ENCODE measurements at places on chromosomes 5 and 9.

GRCh38 chr5:116502138-116502537, 72.5 kb downstream of the SEMA6A start:
- DNase-seq = no peak

DNA sequence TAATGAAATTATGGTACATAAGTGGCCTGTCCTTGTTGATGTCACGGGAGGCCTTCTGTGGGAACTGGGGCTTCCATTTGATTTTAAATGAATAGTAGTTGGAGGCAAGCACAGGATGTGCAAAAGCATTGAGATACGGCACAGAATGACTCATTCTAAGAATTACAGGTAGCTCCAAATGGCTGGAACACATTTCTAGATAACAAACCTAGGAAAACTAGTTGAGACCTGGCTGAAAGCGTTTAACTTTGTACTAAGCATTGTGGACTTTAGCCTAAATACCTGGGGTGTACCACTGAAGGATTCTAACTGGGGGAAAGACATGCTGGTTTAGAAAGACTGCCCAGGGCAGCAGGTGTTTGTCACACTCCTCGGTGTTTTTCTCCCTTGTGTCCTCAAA, 9.4 kb downstream of the SKP2 start:
- DNase-seq = peak; percentile 15

GRCh38 chr5:125214080-125214479, 467.6 kb upstream of the ZNF608 start:
- DNase-seq = no peak

DNA sequence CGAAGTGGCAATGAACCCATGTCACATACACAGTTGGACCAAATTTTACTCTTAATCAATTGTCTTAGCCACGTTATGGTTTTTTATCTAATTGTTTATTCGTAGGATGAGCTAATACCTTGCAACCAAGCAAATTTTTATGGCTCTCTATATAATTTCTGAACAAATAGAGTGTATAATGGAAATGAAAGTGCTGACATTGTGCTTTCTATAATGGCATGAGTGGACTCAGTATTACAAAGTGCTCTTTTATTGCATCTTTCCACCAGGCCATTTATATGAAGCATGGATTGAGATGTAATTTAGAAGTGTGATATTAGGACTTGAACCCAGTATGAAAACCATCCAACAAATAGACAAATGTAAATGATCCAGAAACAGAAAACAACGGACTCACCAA, 1096.0 kb downstream of the DTWD2 start:
- no peak for DNase-seq

DNA sequence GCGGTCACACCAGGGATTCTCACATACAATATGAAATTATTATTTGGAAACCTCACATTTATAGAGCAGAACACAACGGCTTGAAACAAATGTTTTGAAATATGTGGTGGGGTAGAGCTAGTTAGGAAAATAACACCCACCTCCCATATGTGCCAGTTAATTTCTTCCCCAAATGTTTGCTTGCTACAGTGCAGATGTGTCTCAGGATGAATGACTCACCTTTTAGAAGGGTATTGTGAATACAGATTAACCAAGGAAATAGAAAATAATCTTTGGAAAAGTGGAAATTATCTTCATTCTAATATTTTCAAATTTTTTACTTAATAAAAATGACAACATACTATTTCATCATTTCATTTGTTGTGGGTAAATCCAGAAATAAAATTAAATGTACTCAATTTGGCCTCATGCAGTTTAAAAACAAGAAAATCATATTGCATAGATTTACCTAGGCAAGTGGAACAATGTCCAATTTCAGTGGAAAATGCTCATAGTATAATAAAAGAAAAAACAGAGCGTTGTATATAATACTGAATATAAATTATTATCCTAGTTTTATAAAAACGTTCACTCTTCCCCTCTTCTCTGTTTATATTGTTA, 39.3 kb upstream of the RICTOR start:
- DNase-seq = no peak

- no peak for DNase-seq
Measured at GRCh38 chr9:133139246-133140173, 18.5 kb upstream of the RALGDS start.

DNA sequence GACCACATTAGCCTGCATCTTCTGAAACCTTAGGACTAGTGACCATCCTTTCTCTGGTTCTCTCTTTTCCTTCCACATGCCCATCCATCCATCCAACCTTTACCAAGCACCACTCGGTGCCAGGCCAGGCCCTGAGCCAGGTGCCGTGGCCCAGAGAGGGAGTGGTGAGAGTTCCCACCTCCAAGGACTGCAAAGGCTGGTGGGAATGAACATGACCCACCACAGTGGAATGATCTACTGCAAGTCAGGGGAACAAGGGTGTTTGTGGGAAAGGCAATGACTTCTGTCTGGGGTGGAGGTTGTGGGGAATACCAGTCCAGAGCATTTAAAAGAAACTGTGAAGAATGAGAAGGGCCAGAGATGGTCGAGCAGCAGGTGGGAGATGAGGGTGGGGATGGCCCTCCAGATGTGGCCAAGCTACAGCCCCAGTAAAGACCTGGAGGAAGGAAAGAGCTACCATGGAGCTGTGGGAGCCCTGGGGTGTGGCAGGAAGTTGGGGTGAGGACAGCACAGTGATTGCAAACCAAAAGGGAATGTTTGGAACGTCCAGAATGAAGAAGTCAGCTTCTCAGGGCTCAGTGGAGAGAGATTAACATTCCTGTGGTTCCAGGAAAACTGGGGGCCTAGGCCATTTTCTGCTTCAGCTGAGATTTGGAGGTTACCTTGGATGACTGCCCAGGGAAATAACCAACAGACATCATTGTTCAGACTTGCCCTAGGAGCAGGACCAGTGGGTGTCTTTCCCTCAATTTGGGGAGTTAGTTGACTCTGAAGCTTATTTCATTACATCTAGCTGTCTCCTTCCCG, 30.7 kb upstream of the CORO2A start:
- no peak for DNase-seq

- peak; percentile 90 for DNase-seq
Measured at GRCh38 chr5:65721720-65722574, at the start of the genes NLN and SGTB. TSS of gene NLN (plus strand) at chr5:65722205. CDS start at chr5:65722374, 169 bp downstream. TSS of gene SGTB (minus strand) at chr5:65722109. CDS start at chr5:65720807, 1,302 bp downstream.

GRCh38 chr5:176639981-176640380, 7.3 kb upstream of the TSPAN17 start:
- no peak for DNase-seq

DNA sequence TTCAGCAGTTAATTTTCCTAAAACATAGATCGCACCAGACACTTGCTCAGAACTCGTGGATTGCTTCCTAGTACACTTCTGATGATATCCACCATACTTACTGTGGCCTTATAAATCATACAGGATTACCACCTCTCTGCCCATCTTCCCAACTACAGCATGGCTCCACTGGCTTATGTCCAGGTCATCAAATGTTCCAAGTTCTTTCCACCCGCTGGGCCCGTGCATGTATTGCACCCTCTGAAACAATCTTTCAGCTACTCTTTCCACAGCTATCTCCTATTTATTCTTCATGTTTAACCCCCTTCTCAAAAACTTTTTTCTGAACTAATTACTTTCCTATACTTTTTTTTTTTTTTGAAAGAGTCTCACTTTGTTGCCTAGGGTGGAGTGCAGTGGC, 18.5 kb downstream of the FBXW2 start:
- no peak for DNase-seq

DNA sequence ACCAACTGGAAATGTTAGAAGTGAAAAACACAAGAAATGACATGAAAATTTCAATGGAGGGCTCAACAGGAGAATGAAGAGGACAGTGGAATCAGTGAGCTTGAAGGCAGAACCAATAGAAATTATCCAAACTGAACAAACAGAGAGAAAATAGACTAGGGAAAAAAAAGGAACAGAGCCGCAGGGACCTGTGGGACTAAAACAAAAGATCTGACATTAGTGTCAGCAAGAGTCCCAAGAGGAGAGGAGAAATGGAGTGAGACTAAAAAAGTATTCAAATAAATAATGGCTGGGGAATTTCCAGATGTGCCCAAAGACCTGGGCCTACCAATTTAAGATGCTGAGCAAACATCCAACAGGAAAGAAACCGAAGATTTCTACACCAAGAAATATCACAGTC, 175.0 kb upstream of the PHYKPL start:
- DNase-seq = no peak

DNA sequence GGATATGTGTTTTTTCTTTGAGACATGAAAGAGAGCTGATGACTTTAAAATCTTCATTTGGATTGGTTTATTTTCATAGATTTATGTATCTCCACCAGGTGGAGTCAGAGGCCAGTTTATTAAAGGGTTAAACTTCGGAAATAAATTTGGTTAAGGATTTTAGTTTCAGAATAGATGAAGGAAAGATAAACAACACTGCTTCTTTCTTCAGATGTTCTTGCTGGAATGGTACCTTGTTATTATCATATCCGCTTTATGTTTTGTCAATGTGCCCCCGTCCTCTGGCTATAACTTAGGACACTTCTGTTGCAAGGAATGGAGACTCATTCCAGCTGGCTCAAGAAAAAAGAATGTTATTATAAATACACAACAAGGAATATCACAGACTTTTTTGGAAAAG, 81.2 kb downstream of the ALDH1A1 start:
- DNase-seq = peak; percentile 7

GRCh38 chr5:65774346-65774745, 52.3 kb downstream of the NLN start:
- peak; percentile 56 for DNase-seq

DNA sequence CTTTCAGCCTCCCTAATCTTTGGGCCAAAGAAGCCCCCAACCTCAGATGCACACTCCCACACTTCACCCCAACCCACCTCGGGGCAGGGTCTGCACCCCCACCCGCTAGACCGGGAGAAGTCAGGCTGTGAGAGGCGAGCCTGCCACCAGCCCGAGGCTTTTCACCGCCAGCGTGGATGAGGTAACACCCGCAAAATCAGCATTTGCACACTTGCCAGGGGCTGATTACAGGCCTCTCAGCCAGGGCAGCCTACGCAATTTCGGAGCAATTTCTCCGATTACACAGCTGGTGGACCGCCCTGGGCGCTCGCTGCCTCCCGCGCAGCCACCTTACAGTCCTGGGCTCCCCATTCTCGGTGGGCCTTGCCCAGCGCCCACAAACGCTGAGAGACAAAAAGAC, 68.5 kb downstream of the FOXD1 start:
- no peak for DNase-seq

- DNase-seq = no peak
Measured at GRCh38 chr5:135602882-135603721, 24.3 kb upstream of the CXCL14 start.

GRCh38 chr5:137399911-137400310, 99.2 kb downstream of the SPOCK1 start:
- no peak for DNase-seq

DNA sequence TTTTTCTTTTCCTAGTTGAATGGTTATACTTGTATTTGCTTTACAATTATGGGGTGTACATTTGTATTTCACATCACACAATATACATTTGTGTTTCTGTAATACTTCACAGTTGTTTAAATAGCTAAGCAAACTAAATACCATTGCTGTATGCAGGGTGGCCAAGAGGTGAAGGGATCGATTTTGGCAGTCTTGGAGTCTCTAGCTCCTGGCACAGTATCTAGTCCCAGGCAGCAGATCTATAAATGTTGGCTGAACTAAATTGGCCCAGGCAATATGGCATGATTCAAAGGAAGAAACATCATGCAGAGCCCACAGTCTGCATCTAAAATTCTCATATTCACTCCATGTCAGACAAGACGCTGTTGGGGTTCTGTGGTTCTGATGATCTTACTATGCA, 110.1 kb upstream of the GPBP1 start:
- no peak for DNase-seq

DNA sequence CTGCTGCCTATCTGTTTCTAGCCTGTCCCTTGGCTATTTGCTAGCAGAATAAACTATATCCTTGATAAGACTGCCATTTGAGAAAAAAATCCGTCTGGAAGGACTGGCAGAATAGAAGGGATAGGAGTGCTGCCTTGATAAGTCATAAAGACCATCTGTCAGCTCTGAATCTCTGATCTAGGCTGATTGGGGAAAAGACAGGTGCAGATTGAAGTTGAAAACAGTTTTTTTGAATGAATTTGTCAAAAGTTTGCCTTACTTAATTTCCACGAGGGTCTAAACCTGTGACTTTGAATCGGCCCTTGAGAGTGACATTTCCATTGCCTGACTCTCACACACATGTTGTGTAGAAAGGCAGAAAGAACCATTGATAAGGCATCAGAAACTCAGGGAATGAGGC, 218.6 kb downstream of the MAN2A1 start:
- DNase-seq = no peak

DNA sequence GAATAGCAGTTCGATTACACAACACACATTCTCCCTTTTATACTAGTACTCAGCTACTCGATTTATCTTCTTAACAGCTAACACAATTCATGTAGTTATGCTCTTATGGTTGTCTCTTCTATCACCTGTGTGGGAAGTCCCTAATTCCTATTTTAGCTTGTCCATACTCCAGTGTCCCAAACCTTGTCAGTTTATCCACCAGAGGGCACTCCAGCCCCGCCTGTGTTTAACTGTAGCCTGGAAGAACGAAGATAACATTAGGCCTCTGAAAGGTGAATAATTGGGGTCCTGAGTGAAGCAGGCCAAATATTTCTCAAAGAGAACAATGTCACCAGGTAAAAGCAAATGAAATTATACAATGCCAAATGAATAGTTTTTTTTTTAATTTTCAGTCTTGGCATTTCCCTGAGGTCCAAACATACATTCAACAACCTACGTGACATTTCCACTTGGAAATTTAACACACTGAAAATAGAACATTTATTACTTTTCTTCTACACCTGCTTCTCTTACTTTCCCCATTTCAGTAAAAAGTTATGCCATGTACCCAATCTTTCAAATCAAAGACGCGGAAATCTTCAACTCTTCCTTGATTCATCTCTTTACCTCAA, 560.7 kb downstream of the HTR1A start:
- peak; percentile 60 for DNase-seq

- no peak for DNase-seq
Measured at GRCh38 chr5:170945275-170945674, 83.5 kb downstream of the RANBP17 start.

DNA sequence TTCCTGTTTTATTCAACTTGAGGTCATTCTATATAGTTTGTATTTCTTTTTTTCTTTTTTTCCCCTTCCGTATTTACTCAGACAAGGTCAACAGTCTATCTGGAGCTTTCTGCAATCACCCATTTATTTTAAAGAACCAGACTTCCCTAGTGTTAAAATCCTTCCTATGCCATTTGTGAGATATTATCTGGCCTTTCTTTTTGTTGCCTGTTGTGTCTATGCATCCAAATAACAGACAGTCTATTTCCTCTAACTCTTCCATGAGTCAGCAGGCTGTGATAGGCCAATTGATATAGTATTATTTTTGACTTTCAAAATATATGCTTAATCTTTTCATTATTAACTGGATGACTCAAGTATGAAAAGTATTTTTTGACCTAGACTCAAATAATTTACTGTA, 291.2 kb upstream of the PTPRD start:
- no peak for DNase-seq

- DNase-seq = no peak
Measured at GRCh38 chr5:5542654-5543053, 120.2 kb downstream of the ICE1 start.

DNA sequence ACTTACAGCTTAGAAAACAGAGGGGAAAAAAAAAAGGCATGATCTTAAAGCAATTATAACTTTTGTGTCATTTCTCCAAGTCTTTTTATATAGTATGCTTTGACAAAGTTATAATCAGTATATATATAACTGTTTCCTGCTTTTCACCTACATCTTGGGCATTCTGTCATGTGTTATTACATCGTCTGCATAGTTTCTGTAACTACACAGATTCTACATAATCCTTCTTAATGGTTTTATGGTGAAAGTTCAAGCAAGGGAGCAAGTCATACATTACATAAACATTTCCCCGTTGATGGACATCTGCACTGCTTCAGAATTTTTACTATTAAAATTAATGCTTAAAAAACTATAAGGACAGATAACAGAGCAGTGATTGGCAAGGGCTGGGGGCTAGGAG, 12.1 kb downstream of the FEM1C start:
- no peak for DNase-seq

Measured in activated CD4-positive, alpha-beta T cell treated with anti-CD3 and anti-CD28 coated beads, Interleukin-2, Interleukin-6, amounts not matched to agents 100 ng/mL and 50 ng/mL, durations not matched to agents 16 hours and 8 hours (primary cell).